Activated CD8-positive, alpha-beta memory T cell treated with anti-CD3 and anti-CD28 coated beads for 24 hours (primary cell): ENCODE measurements at places on chromosomes 13 and 19.

DNA sequence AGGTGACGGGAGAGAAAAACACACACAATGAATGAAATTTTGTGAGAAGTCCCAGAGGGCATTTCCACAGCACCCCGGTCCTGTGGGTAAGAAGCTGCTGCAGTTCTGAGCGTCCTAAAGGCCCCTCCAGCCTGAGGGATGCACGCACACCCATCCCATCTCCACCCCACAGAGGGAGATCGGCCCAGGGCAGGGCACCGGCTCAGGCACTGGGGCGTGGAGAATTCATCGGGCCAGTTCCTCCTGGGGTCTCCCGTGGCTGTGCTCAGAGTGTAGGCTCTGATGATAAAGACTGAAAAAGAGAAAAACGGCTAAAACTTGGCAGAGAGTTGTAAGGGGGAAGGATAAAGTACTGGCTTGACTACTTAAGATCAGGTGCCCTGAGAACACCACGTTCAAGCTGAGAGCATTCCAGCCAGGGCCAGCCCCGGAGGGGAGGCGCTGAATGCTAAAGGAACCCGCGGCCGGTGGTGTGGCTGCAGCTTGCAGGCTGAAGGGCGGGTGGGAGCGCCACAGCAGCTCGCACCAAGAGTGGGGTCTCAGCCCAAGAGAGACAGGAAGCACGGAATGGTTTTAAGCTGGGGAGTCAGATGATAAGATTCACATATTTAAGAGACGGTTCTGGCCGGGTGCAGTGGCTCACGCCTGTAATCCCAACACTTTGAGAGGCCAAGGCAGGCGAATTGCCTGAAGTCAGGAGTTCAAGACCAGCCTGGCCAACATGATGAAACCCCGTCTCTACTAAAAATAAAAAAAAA, 121.9 kb upstream of the SPACA7 start:
- peak; percentile 30 for DNase-seq

GRCh38 chr13:98397221-98397620, 179.7 kb downstream of the STK24 start:
- DNase-seq: no peak

DNA sequence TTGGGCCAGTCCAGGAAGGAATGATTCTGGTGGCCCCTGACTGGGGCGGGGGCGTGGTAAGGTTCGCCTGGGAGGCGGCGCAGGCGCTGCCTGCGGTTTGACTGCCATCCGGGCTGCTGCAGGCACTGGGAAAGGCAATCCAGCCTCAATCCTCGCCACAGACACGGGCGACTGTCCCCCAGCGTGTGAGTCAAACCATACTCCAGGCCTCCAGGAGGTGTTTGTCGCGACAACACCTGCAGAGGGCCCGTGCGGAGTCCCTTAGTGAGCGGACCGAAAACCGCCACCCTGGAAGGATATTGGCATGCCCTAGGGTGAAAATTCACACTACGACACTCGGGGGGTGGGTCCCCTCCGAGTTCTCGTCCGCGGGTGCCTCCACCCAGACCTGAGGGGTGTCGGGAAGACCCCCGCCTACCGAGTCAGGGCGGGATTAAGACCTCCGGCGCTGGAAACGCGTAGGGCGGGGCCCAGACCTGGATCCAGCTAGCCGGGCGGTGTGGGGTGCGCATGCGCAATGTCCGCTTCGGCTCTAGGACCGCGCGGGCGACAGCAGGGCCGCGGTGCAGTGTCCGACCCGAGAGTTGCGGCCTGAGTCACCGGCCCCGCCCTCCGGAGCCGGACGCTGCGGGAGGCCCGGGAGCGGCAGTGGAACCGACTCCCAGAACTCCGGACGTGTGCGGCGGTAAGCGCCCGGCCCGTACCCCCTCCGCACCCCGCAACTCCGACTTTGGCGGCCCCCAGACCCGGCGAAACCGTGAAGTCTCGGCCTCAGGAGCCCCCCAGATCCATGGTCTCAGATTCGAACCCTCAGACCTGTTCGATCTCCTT, at the start of gene CAPNS1:
TSS of gene CAPNS1 (plus strand) at position 594 of the 831 bp plus-strand sequence. CDS start 946 bp downstream, outside the sequence.
- DNase-seq: peak; percentile 96

DNA sequence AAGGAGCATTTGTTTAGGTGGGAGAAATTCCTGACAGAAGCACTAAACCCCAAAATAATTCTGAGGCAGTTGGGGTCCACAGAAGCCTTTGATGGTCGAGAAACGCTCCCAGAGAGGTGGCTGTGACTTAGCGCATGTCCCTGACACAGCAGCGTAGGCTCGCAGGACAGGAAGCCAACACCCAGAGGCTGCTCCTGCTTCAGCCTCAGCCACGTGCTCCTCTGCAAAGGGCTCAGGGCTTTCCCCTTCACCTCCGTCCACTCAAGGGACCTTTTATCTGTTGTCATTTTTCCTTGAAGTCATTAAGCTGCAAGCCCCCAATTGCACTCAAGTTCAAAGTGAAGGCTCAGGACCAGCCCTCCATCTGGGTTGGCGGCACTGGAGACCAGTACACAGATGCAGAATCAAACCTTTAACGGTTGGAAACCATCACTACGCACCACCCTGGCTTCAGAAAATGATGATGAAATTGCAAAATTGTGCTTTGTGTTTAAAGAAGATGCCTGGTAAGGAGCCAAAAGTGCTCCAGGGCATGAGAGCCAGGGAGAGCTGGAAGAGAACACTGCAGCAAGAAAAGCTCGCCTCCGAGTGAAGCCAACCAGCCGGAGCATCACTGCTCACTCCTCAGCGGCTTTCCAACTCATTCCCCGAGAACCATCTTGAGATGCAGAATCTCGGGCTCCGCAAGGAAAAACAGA, 219.6 kb downstream of the RAP2A start:
- no peak for DNase-seq

DNA sequence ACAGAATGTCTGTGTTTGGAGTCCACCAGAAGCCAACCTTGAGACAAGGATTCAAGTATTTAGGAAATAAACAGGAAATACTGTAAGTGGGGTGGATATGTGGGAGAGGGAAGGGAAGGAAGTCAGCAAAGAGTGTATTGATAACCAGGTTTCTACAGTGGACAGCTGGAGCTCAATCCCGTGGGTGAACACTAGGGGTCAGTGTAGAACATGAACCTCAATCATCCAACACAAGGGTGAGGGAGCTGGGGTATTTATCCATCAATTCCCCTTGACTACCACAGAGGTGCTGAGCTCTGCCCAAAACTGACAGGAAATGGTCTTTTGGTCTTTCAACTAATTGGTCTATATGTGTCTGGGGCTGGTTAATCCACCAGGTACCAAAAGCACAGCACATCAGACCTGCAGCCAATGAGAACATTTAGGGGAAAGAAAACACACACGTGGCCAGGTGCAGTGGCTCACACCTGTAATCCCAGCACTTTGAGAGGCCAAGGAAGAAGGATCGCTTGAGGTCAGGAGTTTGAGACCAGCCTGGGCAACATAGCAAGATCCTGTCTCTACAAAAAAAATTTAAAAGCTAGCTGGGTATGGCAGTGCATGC, 5.6 kb upstream of the SYDE1 start:
- DNase-seq: peak; percentile 81

DNA sequence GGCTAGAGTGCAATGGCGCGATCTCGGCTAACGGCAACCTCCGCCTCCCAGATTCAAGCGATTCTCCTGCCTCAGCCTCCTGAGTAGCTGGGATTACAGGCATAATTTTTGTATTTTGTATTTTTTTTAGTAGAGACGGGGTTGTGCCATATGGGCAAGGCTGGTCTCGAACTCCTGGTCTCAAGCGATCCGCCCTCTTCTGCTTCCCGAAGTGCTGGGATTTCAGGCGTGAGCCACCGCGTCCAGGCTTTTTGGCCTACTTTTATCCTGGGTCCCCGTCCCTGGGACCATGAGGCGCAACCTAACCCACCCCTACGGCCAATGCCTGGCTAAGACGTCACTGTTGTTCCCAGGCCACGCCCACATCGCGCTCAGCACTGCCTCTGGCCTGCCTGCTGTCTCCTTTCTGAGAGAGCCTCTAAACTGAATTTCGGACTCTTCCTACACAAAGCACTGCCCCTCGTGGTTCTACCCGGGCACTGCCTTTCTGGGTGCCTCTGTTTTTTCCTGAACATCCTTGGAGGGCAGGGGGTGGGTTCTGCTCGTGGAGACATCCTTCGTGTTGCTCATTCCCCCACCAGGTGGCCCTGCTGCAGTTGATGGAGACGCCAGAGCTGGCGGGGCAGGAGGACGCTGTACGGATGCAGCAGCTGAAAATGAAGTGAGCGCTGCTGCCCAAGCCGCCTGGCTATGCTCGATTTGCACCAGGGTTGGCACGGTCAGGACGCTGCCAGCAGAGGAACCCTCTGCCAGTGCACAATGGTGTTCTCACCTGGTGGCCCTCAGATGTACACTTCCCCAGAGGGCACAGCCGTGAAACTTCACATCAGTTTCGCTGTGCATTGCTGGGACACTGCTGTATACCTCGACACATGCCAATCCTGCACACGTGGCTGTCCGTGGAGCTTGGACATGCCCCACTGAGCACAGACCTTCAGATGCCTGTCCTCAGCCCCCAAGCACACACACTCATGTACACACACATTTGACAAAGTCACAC, 2.0 kb downstream of the REX1BD start:
- DNase-seq: no peak

DNA sequence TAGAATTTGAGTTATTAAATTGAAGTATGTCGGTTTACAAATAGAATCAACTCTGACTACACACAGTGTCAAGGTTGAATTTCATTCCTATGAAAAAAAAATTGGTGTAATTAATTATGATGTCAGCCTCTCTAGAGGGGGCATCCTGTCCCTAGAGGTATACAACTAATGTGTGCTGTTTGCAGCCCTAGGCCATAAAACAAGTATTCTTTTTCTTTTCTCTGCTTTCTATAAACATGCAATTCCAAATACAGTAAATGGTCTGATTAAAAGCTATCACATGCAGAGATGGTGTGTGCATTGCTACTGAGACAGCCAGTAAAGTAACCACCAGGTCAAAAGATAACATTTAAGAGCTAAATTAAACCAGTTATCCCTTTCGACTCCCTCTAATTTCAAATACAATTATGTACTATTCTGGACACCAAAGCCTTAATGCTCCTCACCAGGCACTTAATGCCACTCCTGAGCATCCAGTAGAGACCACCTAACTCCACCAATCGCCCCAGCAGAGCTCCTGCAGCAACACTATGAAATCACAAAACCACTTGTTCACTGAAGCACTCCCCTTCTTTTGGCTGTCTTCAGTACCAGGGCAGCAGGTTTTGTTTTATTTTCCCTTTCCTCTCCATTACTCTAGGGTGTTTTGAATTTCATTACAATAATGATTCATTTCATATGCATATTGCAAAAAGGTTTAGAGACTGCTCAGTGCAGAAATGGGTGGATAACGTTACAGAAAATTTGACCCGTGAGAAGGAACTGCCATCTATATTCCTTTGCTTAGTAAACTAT, 426.9 kb downstream of the PCDH9 start:
- DNase-seq: no peak

GRCh38 chr19:36152352-36153091, at the start of gene COX7A1:
COX7A1 (minus strand) TSS chr19:36152447; CDS start chr19:36152407, 40 bp downstream.
- DNase-seq: no peak

- DNase-seq: no peak
These were observed 177.2 kb downstream of the STK24 start for GRCh38 chr13:98399756-98400155.

- peak; percentile 85 for DNase-seq
These were observed 155.5 kb downstream of the TBC1D4 start for GRCh38 chr13:75326173-75327134.

GRCh38 chr19:11281356-11282049, 14.5 kb upstream of the TSPAN16 start:
- no peak for DNase-seq

GRCh38 chr19:15265850-15266248, 33.6 kb upstream of the EPHX3 start:
- DNase-seq: no peak

- no peak for DNase-seq
These were observed 5.1 kb upstream of the DHDH start for GRCh38 chr19:48928164-48929025.

GRCh38 chr13:70723732-70724131, 615.5 kb upstream of the KLHL1 start:
- DNase-seq: no peak

DNA sequence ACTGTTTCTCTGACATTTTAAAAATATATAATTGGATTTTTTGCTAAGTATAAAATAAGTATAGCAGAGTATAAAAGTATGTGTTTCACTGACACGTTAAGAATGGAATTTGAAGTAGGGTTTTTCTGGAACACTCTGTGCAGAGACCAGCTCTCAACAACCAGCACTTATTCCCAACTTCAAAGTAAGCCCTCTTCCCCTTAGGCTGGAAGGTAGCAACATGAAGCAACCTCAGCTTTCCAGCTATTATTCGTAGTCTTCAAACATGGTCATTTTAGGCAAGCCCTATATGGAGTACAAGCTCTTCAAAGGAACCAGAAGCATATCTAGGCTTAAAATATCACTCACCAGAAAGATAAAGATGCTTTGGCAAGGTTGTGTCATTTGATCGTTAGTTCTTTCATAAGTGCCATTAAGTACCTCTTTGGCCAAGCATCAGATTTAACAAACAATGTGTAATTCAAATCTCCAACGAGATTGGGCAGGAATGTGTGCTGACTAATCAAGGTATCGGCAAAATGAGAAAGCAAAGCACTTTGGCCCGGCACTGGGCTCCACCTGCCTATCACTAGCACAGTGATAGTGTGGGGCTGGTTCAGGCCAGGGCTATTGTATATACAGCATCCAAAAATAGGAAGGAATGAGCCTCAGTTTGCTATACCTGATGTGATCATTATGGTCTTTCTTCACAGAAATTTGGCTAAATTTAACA, 95.9 kb upstream of the FREM2 start:
- no peak for DNase-seq

- DNase-seq: no peak
These were observed 166.8 kb downstream of the DCT start for GRCh38 chr13:94312511-94313216.

GRCh38 chr13:108743522-108743921, 114.1 kb downstream of the MYO16 start:
- DNase-seq: no peak

DNA sequence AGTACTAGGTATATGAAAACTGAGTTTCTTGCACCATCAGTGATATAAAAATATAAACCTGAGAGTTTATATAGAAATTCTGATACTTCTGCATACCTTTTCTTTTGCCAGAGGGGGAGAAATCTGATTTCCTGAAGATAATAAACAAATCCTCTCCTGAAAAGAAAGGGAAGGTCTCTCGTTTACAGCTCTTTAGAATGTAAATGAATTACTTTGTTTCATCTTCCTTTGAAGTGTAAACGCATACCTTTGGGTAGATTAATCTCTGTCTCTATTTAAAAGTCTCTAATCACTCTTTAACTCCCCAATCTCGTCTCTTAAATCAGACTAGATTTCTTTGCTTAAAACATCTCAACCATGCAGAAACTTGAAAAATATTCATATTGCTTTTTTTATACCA, 1092.9 kb downstream of the SLITRK5 start:
- DNase-seq: no peak

DNA sequence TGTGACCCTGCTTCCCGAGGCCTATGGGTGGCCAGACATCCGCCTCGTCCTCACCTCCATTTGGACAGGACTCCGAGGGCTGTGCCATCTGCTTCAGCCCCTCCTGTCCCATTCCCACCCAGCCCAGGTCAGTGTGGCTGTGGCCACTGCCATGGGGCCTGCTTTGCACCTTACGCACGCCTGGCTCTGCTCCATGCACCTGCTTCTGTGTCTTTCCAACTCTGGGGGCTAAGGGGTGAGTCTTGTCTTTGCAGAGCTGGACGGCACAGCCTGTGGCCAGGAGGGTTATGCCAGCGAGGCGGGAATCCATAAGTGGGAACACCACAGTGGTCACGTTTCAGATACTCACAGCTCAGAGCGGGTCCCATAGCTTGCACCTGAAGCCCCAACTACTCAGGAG, 5.2 kb upstream of the ZNF554 start:
- DNase-seq: no peak
